ENCODE measurements at places on chromosomes 12 and 14.

- DNase-seq, result no peak
Observed at GRCh38 chr14:67385618-67386017, 25.5 kb downstream of the EIF2S1 start.

GRCh38 chr12:98420461-98420860 lies 94.9 kb upstream of the TMPO start:
- no peak for DNase-seq

DNA sequence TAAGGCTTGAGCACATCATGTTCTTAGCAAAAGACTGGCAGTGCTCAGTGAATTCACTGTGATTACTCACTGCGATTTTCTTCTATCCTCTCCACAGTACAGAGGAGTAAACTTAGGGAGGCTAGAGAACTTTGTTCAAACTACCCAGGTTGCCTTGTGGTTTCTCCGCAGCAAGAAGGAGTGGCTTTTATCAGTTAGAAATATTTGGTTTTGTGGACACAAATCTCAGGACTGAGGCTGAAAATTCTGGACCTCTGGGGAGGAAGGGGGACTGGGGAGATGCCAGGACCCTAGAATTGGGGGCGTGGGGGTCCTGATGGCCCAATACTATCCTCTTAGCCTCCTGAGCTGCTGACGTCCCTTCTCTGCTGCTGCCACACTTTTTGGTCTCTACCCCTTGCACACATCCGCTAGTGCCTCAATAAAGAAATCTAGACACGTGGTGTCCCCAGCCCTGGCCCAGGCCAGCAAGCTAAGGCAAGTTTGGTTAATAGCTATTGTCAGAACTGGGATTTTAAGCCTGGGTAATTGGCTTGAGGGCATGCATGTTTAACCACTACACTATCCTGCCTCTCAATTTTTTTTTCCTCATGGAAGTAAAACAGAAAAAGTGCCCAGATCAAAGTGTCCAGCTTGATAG lies 842 bp downstream of the OAS2 start:
- no peak for DNase-seq

DNA sequence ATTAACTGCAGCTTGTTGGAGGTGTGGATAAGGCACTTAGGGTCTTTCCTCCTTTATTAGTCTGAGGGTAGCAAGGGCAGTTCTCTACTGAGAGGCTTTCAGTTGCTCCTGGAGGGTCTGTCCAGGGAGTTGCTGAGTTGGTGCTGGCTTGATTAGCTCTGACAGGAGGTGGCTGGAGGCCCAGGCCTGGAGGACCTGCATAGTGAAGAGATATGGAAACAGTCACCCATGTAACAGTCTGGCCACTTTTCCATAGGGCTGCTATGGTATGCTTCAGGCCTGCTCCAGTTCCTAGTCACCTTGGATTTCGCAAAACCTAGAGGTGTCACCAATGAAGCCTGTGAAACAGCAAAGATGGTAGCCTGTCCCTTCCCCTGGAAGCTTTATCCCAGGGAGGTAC lies 143.3 kb upstream of the SLC38A2 start:
- DNase-seq, result no peak

GRCh38 chr12:78585132-78585531 lies 279.4 kb upstream of the SYT1 start:
- DNase-seq, result no peak

- no peak for DNase-seq
Observed at GRCh38 chr14:68292441-68293215, 473.0 kb downstream of the RAD51B start.

GRCh38 chr14:68470361-68470760 lies 322.5 kb downstream of the ZFP36L1 start:
- peak; percentile 79 for DNase-seq

GRCh38 chr12:48192861-48193260 lies 9.4 kb downstream of the CCDC184 start:
- no peak for DNase-seq

DNA sequence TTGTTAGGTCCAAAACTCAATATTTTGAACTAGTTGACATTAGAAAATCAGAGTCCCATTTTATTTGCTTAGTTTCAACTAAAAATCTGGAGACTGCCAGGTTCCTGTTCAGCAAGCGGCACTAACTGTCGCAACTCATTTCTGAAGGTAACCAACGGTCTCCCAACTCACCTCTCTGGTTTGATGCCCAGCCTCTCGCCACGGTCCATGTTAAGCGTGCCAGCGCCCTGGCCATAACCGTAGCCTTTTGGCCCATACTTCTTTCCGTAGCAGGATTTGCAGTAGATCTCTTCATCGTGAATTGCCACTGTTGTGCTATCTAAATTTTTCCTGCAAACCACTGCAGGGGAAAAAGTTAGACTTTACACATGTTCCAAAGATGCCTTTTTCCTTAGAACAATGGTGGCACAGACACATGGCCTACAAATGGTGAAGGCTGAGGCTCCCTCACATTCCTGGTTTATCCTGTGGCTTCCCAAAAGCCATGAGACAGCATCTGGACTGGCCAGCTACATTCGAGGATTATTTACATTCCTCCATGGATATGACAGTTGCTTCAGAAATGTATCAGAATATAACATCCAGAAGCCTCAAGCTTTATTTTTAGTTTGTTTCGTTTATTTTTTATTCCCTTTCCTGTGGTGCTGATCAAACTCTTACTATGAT lies 15.7 kb downstream of the CSRP2 start:
- no peak for DNase-seq

DNA sequence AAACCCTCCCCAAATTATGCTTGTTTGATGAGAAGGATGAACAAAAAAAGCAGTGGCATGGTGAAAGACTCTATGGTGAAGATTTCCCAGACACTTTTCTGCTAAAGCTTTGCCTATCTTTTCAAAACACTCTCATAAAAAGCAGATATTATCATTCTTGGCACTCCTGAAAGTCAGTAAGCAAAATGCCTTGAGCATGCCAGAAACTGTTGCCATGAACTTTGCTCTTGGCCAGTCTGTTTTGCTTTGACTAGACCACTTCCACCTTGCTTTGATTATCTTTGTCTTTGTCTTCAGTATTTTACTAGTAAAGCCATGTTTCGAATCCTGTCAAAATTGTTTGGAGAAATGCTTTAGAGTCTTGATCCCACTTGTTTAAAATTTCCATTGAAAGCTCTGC lies 110.4 kb downstream of the CNTN1 start:
- DNase-seq, result no peak

DNA sequence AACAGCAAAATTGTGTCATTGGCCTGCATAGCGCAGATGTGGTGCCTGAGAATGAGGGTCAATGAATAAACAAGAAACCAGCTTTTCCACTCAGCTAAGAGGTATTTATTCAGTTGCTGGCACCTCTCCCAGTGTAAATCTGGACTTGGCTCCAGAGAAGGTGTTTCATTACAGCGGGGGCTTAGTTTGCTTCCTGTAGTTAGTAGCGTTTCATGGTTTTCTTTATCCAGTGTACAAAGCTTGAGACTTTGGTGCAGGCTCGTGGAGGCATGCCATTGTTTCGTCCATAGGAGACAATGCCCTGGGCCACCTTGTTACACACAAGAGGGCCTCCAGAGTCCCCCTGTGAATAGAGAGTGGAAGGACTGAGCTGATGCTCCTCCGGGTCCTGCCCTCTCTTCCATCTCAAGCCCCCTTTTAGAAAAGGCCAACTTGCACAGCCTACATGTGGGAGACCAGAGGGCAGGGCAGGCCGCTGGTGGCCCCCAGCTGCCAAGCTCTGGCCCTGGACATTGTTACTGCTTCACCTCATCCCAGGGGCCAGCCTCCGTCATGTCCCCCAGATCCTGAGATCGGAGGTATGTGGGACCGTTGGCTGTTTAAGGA lies 3.0 kb downstream of the GZMB start:
- DNase-seq, result no peak

GRCh38 chr14:77044783-77045237 lies 16.3 kb upstream of the IRF2BPL start:
- no peak for DNase-seq

GRCh38 chr12:39692258-39692853 lies 72.8 kb upstream of the ABCD2 start:
- peak; percentile 53 for DNase-seq

- DNase-seq, result peak; percentile 23
Observed at GRCh38 chr12:87320724-87321123, 708.5 kb downstream of the C12orf50 start.

DNA sequence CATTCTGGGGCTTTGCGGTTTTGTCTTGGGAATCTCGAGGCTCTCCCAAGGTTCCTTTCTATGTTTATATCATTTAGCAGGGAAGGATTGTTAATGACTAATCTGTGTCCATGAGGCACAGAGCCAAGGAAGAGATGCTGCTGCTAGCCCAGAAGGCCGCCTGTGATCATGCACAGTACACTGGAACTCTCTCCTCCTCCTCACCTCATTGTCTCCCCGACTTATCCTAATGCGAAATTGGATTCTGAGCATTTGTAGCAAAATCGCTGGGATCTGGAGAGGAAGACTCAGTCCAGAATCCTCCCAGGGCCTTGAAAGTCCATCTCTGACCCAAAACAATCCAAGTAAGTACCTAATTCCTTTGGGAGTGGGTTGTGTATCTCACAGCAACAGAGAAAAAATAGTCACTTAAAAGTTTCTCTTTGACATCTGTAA lies at the start of gene NR1H4:
NR1H4 (plus strand) TSS at position 151 of the 435 bp plus-strand sequence. CDS start 19,458 bp downstream, outside the sequence.
- peak; percentile 96 for DNase-seq

GRCh38 chr12:110062241-110062640 lies 13.9 kb upstream of the C12orf76 start:
- no peak for DNase-seq

DNA sequence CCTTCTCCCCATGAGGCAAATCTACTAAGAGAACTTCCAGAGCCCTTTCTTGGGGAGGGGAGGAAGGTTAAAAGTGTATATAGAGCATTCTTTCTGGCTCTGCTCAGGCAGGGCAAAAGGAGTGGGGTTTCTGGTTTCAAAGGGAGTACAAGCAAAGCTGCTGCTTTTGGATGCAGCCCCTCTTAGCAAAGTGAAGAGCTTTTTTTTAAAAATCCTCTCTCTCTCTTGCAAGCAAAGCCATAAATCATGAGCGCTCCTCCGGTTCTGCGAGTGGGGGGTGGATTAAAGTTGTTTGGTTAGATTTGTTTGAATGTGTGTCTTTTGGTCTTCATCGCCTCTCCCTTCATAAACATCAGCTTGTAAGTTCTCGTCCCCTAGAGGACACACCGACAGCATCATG lies 546.6 kb upstream of the TBX3 start:
- DNase-seq, result no peak

GRCh38 chr12:77893918-77894317 lies 63.2 kb downstream of the NAV3 start:
- peak; percentile 85 for DNase-seq
